Suprapubic skin (tissue), 4 donors: ENCODE measurements at places on chromosomes 7 and 10. TPM values are rescaled to one million over a fixed set of nuclear protein-coding genes. Genes with fewer than 3 reads are reported as not detected.
A peak's percentile ranks its signal among the peaks of the same experiment; 100 is the strongest.

DNA sequence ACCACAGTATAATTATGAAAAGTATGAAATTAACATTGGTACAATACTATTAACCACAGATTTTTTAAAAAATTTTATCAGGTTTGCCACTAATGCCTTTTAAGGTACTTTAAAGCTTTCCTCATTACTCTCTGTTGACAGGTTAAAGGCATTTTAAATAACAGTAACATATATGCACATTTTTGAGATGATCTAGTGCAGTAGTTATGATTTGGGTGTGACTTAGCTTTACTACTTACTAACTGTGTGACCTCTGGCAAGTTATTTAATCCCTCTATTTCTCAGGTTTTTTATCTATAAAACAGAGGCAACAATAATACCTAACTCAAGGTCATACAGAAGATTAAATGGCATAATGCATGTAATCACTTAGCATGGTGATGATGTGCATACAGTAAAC, 94.8 kb downstream of the NT5C2 start:
- H3K4me1 ChIP-seq, result no peaks in the 10 kb centered on the region
- peaks cover 84% of the 10 kb centered on the region for H3K36me3 ChIP-seq
- H3K4me3 ChIP-seq, result no peak overlapping the region
- H3K27ac ChIP-seq, result no peak overlapping the region

AEBP1 gene
- total RNA-seq, result 59.3 TPM

DNA sequence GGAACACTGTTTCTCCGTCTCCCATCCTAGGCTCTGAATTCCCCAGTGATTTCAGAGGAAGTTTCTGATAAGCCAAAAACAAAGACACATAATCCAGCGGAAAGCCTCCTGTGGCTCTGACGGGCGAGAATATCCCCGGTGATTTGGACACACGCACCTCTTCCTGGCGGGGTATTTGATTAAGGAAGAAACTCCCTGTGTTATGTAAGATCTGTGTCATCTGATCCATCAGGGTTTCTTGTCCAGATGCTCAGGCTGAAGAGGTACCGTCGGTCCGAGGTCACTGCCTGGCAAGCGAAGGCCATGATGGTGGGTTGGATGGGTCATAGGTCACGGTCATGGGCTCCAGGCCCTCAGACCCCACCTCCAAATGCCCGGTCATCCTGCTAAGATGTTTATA, 39.6 kb upstream of the DNAJB6 start:
- peaks cover 33% of the 10 kb centered on the region for H3K4me1 ChIP-seq
- no peaks in the 10 kb centered on the region for H3K36me3 ChIP-seq
- no peak overlapping the region for H3K4me3 ChIP-seq

C7orf33 gene
- not detected for total RNA-seq

- DNase-seq, result no peak
- no peaks in the 10 kb centered on the region for H3K4me1 ChIP-seq
- H3K4me3 ChIP-seq, result no peak overlapping the region
- no peaks in the 10 kb centered on the region for H3K27me3 ChIP-seq
- no peaks in the 10 kb centered on the region for H3K36me3 ChIP-seq
These were observed 124.4 kb downstream of the AMPH start for GRCh38 chr7:38506756-38507155.

FGL2 gene
- total RNA-seq, result 7.8 TPM

CLDN3 gene
- 4.6 TPM for total RNA-seq

DAGLB gene
- total RNA-seq, result 24.8 TPM

GRCh38 chr10:15043674-15044073, at the start of gene OLAH:
Gene OLAH (plus strand): TSS chr10:15043943. CDS start chr10:15047289, 3,346 bp downstream.
- no peaks in the 10 kb centered on the region for H3K36me3 ChIP-seq
- no peak for DNase-seq
- H3K27ac ChIP-seq, result no peak within 1 kb of the TSS
- no peak within 1 kb of the TSS for H3K4me3 ChIP-seq

ASZ1 gene
- not detected for total RNA-seq

UTF1 gene
- not detected for total RNA-seq

NPTX2 gene
- 8.8 TPM for total RNA-seq

DNA sequence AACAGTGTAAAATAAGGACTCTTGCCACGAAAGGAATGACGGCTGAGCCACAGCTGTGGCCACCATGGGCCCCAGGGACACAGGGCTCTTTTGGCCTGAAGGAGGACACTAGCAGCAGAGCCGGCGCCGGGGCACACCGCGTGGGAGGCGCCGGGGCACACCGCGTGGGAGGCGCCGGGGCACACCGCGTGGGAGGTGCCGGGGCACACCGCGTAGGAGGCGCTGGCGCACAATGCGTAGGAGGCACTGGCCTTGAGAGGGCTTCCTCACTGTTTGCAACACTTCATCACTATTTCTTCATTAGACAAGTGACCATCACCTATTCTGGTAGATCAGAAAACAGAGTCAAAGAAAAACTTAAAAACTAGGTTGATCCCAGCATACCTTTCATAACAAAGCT, 23.4 kb downstream of the ESYT2 start:
- no peak for DNase-seq
- peaks cover 23% of the 10 kb centered on the region for H3K4me1 ChIP-seq
- H3K27ac ChIP-seq, result no peak overlapping the region
- peaks cover 7% of the 10 kb centered on the region for H3K36me3 ChIP-seq
- H3K27me3 ChIP-seq, result no peaks in the 10 kb centered on the region
- no peak overlapping the region for H3K4me3 ChIP-seq

- H3K4me3 ChIP-seq, result no peak overlapping the region
- no peaks in the 10 kb centered on the region for H3K27me3 ChIP-seq
- H3K27ac ChIP-seq, result no peak overlapping the region
- H3K4me1 ChIP-seq, result no peaks in the 10 kb centered on the region
These were observed 100.4 kb upstream of the GSDME start for GRCh38 chr7:24857623-24858022.

- H3K36me3 ChIP-seq, result no peaks in the 10 kb centered on the region
- no peak for DNase-seq
- no peak overlapping the region for H3K4me3 ChIP-seq
- H3K27ac ChIP-seq, result no peak overlapping the region
These were observed 70.3 kb downstream of the ABI1 start for GRCh38 chr10:26790221-26790995.

VPS26A gene
- total RNA-seq, result 31.2 TPM

DNA sequence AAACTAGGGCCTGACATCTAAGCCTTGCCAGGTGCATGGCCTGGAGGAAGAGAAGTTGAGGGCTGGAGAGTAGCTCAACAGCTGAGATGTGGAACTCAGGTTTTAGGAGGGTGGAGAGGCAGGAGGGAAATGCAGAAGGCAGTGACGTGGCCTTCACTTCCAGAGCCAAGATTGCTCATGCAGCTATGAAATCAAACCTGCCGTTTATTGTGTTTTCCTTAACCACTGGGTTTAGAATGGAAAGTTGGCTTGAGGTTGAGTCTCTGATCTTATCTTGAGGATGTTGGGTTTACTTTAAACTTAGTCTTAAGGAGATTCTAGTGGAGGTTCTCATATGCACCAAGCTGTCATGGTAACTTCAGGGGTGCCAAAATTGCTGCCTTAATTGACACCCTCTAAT, 178.6 kb downstream of the SORCS3 start:
- DNase-seq, result no peak
- H3K4me1 ChIP-seq, result no peaks in the 10 kb centered on the region
- no peak overlapping the region for H3K27ac ChIP-seq
- H3K36me3 ChIP-seq, result no peaks in the 10 kb centered on the region
- H3K27me3 ChIP-seq, result no peaks in the 10 kb centered on the region

DNA sequence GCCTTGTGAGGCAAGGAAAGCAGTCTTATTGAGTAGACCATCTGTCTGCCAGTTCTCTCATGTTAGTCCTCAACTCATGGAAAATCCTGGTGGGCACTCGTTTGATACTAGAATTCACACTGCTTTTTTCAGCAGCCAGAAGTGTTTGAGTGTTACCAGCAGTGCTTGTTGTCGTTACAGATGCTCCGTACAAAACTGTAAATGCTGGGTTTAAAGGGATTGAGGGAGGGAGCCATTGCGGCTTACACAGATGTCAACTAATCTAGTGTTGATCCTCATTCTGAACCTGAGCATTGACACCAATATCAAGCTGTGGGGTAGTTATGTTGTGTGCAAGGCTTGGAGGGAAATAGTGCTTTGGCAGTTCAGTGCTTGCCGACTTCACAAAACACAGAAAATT, 348.6 kb downstream of the AUTS2 start:
- no peak overlapping the region for H3K4me3 ChIP-seq
- H3K4me1 ChIP-seq, result no peaks in the 10 kb centered on the region
- no peak overlapping the region for H3K27ac ChIP-seq
- no peaks in the 10 kb centered on the region for H3K36me3 ChIP-seq

- H3K4me1 ChIP-seq, result peaks cover 25% of the 10 kb centered on the region
- no peak for DNase-seq
- no peaks in the 10 kb centered on the region for H3K36me3 ChIP-seq
- no peaks in the 10 kb centered on the region for H3K27me3 ChIP-seq
- H3K27ac ChIP-seq, result no peak overlapping the region
These were observed 189.3 kb downstream of the PRPF18 start for GRCh38 chr10:13775786-13776775.

GRCh38 chr7:122886357-122887081, at the start of gene CADPS2:
Gene CADPS2 (minus strand): TSS chr7:122886460. CDS start chr7:122886337, 123 bp downstream.
- DNase-seq, result peak; percentile 88
- peaks cover 18% of the 10 kb centered on the region for H3K4me1 ChIP-seq

GRCh38 chr10:29826801-29827450, 192.2 kb upstream of the SVIL start:
- no peak for DNase-seq
- peaks cover 24% of the 10 kb centered on the region for H3K4me1 ChIP-seq
- no peaks in the 10 kb centered on the region for H3K27me3 ChIP-seq
- no peak overlapping the region for H3K27ac ChIP-seq
- no peak overlapping the region for H3K4me3 ChIP-seq
- no peaks in the 10 kb centered on the region for H3K36me3 ChIP-seq

EBLN1 gene
- total RNA-seq, result not detected

PRSS1 gene
- total RNA-seq, result not detected

- H3K4me3 ChIP-seq, result no peak overlapping the region
- H3K27ac ChIP-seq, result no peak overlapping the region
- no peak for DNase-seq
- no peaks in the 10 kb centered on the region for H3K36me3 ChIP-seq
These were observed 628.7 kb upstream of the SEMA3D start for GRCh38 chr7:85815526-85815925.

DNA sequence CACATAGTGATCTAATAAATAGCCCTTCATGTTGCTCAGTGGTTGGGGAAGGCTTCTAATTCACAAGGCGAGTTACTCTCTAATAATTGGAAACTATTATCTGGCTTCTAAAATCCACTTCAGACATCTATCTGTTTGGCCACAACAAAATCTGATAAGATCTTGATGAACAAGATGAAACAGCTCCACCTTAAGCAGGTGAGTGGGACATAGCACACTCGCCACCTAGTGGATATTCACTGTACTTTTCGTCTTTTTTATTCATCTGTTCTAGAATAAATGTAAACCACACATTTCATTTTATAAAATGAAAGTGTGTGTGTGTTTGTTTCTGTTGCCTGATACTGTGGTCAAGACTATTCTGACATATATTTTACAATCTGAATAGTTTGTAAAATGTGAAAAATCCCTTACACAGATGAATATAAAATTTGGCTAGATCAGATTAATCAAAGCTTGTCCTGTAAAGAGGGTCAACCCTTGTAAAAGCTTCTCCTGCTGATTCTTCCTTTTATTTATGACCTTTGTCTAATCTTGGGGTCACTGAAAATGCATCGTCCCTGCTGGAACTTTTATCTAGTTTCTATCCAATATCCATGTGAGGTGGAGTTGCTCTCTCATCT, 26.5 kb upstream of the CNTNAP2 start:
- no peak overlapping the region for H3K27ac ChIP-seq
- H3K4me3 ChIP-seq, result no peak overlapping the region
- DNase-seq, result no peak
- no peaks in the 10 kb centered on the region for H3K36me3 ChIP-seq

- no peaks in the 10 kb centered on the region for H3K27me3 ChIP-seq
- H3K36me3 ChIP-seq, result no peaks in the 10 kb centered on the region
- H3K27ac ChIP-seq, result peak overlapping the region; percentile 84
- H3K4me3 ChIP-seq, result no peak overlapping the region
These were observed 14.2 kb upstream of the SVIL start for GRCh38 chr10:29648983-29649268.

GRCh38 chr7:123538189-123538714, 3.9 kb upstream of the IQUB start:
- H3K4me3 ChIP-seq, result no peak overlapping the region
- no peak for DNase-seq
- H3K36me3 ChIP-seq, result peaks cover 4% of the 10 kb centered on the region
- no peaks in the 10 kb centered on the region for H3K27me3 ChIP-seq
- H3K27ac ChIP-seq, result no peak overlapping the region

OR2A12 gene
- not detected for total RNA-seq

DNA sequence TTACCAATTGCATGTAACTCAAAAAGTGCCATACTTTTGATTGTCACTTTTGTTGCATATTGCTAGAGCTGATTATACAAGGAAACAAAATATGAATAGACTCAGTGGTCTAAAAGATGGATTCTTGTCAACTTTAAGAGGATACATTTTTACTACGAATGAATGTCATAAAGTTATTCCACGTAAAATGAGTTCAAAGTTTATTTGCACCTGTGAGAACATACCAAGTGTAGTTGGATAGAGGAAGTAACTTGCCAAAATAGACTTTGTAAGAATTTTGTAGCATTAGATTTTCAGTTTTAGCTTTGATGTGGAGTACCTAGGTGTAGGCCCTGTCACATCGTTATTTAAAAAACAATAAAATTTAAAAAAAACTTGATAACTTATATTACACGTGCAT, 106.2 kb downstream of the PHF14 start:
- H3K27me3 ChIP-seq, result no peaks in the 10 kb centered on the region
- H3K4me1 ChIP-seq, result no peaks in the 10 kb centered on the region
- H3K4me3 ChIP-seq, result no peak overlapping the region
- H3K36me3 ChIP-seq, result peaks cover 4% of the 10 kb centered on the region

GRCh38 chr7:134996097-134996550, 9.8 kb downstream of the AGBL3 start:
- no peaks in the 10 kb centered on the region for H3K27me3 ChIP-seq
- no peak overlapping the region for H3K27ac ChIP-seq
- H3K4me3 ChIP-seq, result no peak overlapping the region
- no peak for DNase-seq
